Non-pigmented ciliary epithelial cell (primary cell): ENCODE measurements at places on chromosomes 5 and 9.

GRCh38 chr5:133402775-133403174 lies 209.6 kb downstream of the FSTL4 start:
- DNase-seq: no peak

DNA sequence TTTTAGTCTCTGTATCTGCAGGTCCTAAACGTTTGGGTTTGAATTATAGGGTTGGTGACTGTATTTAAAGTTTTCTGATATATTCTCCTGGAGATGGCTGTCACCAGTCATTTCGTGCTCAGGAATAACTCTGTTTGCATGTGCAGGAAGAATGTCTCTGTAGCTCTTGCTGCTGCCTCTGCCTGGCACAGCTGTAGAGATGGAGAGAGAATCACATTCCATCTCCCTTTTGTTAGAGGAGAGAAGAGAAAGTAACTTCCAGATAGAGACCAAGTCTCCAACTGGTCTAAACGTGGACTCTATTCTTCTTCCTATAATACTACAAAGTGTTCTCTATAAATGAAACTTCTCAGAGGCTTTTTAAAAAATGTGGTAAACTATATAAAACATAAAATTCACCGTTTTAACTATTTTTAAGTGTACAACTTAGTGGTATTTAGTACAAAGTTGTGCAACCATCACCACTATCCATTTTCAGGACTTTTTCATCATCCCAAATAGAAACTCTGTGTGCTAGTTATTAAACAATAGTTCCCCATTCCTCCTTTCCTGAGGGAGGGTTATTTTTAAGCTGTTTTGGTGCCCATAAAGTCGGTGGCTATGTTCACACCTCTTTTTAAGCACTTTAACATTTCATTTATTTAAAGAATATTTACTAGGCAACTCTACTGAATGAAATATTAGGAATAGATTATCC lies 20.7 kb upstream of the STARD4 start:
- DNase-seq: no peak

DNA sequence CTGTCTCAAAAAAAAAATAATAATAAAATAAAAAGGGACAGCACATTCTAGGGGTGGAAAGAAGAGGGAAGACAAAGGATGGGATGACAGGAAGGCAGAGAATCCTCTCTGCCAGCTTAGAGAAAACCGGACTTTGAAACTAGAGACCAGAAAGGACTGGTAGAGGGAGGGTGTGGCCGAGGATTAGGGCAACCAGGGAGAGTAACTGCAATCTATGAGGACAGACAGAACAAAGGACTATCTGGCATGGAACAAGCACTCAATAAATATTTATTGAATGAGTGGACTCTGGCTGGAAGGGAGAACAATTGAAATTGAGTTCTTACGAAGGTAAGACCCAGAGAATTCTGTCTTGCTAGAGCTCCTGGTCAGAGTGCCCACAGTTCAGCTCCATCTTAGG lies 2.4 kb downstream of the GBA2 start:
- no peak for DNase-seq

- no peak for DNase-seq
Observed at GRCh38 chr5:3654515-3654914, 58.9 kb downstream of the IRX1 start.

DNA sequence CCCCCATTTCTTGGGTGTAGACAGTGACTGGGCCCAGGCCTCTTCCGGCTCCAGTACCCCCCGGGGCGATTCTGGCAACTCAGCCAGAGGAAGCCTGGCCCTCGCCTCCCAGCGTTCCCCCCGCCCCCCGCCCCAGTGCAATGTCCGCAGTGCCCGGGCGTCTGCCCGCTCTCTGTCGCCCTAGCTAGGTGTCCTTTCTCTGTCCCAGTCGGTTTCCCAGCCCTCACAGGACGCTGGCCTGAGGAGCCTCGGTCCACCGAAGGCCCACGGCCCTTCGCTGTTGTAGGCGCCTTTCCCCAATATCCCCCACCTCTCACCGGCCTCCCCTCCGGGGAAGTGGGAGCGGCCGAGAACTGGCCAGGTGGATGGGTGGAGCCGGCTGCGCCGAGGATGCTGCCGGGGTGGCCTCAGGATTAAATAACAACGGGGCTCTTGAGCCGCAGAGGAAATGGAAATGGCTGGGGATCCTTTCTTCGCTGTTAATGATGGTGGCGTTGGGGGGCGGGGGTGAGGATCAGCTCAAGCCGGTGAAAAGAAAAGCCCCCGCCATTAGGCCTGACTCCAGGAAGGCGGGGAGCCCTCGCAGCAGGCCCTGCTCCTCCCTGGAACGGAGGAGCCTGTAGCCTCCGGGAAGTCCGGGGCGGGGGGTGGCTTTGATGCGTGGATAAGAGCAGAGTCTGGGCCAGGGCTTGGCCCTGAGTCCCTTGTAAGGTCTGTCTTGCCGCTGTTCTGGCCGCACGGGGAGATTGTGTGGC lies 1.1 kb upstream of the SPRY4 start:
- no peak for DNase-seq

GRCh38 chr5:5080790-5081189 lies 59.3 kb upstream of the ADAMTS16 start:
- DNase-seq: no peak

DNA sequence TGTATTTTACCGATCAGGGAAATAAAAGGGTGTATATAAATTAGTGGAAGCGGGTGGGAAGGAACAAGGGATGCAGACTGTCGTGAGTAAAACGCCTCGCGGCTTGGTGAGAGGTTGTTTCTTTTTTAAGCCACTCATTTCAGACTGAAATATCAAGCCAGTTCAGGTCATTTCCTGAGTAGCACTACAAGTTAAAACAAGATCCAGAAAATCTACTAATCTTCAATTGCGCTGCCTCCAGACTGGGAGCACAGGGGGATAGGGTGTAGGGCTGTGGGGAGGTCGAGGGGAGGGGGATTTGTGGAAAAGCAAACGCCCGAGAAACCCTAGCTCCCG lies 140.8 kb downstream of the TSSK1B start:
- no peak for DNase-seq

DNA sequence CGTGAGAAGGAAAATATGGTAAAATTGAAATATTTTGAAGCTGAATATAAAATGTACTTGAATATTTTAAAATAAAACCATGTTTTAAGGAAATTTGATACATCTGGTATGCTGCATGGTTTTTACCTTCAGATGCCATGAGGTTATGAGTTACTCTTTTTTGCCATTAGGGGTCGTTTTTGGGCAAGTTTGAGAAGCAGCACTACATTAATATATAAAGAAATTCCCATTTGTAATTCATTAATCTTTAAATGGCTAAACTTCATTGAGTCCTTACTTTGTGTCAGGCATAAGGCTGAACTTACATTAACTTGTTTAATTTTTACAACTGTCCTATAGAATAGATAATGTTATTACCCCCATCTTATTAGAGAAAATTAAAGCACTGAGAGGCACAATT lies 152.3 kb downstream of the KDM4C start:
- DNase-seq: no peak

DNA sequence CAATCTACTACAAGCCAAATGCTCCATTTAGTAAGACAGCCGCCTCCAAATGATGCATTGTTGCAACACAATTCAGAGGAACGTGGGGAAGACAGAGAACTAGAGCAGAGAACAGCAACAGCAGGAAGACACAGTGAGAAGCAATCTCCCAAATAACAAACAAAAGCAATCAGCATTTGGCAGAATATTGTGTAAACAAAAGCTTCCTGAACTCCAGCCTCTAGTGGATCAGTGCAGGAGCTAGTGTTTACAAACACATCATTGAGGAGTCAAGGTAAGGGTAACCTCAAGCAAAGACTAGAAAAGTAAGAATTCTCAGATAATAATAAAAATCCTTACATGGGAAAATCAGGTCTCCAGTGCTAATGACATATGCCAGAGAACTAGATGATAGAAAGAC lies 20.6 kb downstream of the FST start:
- DNase-seq: no peak

- DNase-seq: no peak
Observed at GRCh38 chr9:7341571-7341970, 458.0 kb downstream of the DMAC1 start.

GRCh38 chr9:127904561-127905003 lies 5.2 kb upstream of the ST6GALNAC6 start:
- no peak for DNase-seq

GRCh38 chr9:96169484-96169883 lies 132.5 kb downstream of the HSD17B3 start:
- no peak for DNase-seq

- DNase-seq: no peak
Observed at GRCh38 chr9:456365-456764, 241.7 kb downstream of the DOCK8 start.

- no peak for DNase-seq
Observed at GRCh38 chr5:90849939-90850338, 291.3 kb downstream of the ADGRV1 start.

DNA sequence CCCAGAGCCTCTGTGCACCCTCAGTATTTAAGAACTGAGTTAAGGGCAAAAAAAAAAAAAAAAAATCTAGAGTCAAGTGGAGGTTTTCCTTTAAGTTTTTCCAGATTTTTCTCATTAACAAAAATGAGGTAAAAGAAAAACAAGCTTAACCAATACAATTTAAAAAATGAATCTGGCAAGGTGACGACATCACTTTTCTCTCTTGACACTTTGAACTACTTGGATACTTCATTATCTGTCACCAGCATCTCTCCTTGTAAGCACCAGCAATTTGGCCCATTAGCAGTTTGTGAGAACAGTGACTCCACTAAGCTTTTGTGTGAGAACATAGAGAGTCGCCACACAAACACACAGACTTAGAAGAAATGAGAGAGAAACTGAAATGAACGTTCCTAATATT lies 345.7 kb upstream of the SLC30A5 start:
- DNase-seq: no peak

- DNase-seq: no peak
Observed at GRCh38 chr5:58922461-58923171, 339.7 kb downstream of the RAB3C start.

- DNase-seq: peak; percentile 19
Observed at GRCh38 chr5:110751902-110752762, 13.3 kb downstream of the SLC25A46 start.

DNA sequence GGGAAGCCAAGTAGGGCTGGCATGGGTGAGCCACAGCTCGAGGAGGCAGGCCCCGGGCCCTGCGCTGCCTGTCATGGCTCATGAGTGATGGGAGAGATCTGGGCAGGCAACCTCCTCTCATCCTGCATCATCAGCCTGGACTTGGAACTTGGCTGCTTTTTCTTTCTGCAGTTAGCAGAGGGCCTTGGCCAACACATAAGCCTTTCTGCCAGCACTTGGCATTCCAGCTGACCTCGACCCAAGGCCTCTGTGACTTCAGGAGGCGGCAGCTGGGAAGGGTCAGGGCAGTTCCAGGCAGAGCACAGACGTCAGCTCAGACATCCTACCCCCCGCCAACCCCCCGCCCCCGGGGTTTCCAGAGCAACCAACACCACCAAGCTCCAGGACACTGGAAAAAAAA lies 7.6 kb downstream of the S1PR3 start:
- DNase-seq: no peak

- DNase-seq: no peak
Observed at GRCh38 chr9:20683351-20684034, 566 bp upstream of the FOCAD start.

DNA sequence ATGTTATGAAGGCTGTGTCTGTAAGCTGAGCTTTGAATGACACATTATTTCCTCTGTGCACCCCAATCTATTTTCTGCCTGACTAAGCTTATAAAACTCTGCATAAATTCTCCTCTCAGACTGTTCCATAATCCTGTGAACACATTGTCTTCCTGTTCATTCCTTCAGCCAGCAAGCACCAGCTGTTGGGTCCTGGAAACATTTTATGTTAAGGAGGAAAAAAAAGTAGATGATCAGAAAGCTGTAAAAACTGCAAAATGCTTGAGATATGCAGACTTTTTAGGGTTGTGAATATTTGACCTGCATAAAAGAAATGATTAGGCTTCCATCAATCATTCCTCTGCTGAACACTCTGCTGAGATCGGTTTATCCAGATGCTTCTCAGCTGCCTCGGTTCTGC lies 1246.0 kb upstream of the DMAC1 start:
- no peak for DNase-seq

- DNase-seq: no peak
Observed at GRCh38 chr5:119275601-119276173, 80.1 kb upstream of the TNFAIP8 start.

DNA sequence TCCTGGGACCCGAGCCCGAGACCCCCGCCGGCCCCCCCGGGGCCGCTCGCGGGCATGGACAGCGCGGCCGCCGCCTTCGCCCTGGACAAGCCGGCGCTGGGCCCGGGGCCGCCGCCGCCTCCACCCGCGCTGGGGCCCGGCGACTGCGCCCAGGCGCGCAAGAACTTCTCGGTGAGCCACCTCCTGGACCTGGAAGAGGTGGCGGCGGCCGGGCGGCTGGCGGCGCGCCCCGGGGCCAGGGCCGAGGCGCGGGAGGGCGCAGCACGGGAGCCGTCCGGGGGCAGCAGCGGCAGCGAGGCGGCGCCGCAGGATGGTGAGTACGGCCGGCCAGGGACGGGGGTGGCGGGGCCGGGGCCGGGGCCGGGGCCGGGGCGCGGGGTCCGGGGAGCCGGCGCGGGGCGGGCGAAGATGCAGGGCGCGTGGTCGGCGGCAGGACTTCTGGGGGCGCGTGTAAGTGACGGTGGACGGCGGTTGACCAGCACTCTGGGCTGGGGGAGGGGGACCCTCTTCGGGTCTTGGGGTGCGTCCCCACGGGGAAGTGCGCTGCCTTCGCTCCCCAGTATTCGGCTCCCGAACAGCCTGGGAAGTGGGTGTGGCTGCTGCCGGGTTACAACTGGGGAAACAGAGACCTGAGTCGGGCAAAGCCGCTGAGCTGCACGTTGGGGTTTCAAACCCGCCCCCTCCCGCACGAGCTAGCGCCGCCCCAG lies 520 bp downstream of the PRRX2 start:
- DNase-seq: no peak

DNA sequence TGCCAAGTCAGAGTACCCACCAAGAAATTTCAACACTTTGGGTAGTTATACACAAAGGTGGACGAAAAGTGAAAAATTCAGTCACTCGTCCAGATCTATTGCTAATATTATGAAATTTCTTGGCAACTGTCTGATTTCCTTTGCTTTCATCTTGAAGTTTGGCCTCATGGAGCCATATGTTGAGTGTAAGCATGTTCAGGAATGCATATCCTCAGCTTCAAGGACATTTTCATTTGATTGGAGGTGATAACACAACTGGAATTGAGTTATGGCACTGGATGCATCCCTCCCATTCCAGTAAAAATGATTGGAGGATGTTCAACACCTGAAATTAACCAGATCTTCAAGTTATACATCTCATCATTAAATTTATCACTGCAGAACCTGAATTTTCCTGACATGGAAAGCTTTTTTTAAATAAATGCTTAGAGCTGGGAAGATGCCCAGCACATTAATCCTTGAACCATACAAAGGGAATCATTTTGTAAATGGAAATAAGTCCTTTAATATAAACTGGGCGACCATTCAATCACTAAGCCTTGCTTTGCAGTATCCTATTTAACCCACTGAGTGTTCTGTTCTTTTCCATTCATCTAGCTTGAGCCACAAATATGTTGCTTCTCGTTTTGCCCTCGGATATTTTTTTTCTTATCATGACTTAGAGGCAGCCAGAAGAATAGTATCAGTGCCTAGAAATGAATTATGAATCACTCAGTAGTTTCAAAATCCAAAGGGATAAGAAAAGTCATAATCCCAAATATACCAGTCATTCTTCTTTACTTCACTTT lies 273.7 kb upstream of the PIK3R1 start:
- DNase-seq: no peak

GRCh38 chr5:38285226-38285625 lies 26.9 kb downstream of the EGFLAM start:
- DNase-seq: no peak

- peak; percentile 86 for DNase-seq
Observed at GRCh38 chr9:32426278-32426939, 42.0 kb downstream of the ACO1 start.

GRCh38 chr9:89386797-89387196 lies 68.5 kb downstream of the SECISBP2 start:
- DNase-seq: no peak
